AG10803 (cell line): ENCODE measurements at places on chromosomes 3 and 15.
A peak's percentile ranks its signal among the peaks of the same experiment; 100 is the strongest.

- peak; percentile 92 for DNase-seq
These were observed 5.8 kb downstream of the SQOR start for GRCh38 chr15:45640616-45641015.

DNA sequence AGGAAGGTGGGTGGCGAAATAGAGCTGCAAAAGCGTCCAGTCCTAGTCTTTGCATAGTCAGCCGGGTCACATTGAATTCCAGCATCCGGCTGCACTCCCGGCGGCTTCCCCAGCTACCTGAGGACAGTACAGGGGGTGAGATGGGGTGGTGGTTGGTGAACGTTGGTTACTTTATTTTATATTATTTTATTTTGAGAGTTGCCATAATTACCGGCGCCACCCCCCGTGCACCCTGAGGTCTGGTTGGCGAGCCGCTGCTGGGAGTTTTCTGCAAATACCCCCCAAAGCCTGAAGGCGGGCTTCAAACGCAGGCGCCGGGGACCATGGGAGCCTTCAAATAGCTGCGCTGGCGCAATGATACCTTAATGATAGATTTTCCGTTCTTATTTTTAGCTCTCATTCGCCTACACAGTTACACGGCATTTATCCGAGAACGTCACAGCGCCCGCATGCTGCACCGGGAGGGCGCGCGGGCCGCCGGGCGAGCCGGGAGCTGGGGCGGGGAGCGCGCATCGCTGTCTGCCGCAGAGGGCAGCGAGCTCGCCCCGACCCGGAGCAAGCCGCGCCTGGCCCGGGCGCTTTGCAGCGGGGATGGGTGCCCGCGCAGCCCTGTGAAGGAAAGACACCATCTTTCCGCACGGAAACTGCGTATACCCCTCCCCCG is 756 bp upstream of the RASGRF1 start:
- no peak for DNase-seq

DNA sequence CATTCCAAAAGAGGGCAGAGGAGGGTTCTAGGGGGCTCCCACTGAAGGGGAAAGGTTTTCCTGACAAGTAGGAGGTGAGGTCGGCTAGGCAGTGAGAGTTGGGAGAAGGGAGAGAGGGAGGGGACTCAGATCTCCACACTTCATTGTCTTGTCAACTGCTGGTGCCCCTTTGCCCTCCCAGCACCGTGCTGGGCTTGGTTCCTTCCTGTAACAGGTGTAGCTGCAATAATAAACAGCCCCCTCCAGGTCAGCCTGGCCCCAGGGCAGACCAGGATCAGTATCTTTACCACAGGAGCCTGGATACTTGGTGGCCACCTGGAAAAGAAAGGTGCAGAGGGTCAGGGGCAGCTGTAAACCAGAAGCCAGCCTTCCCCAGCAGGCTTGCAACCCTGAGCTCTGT is 2.9 kb upstream of the KCTD6 start:
- no peak for DNase-seq

- DNase-seq: no peak
These were observed 342.6 kb upstream of the ICE2 start for GRCh38 chr15:60821462-60822061.

- DNase-seq: no peak
These were observed 268.5 kb downstream of the PTPRG start for GRCh38 chr3:61829722-61830350.

GRCh38 chr3:195440379-195440778 is 2.4 kb downstream of the ACAP2 start:
- no peak for DNase-seq

DNA sequence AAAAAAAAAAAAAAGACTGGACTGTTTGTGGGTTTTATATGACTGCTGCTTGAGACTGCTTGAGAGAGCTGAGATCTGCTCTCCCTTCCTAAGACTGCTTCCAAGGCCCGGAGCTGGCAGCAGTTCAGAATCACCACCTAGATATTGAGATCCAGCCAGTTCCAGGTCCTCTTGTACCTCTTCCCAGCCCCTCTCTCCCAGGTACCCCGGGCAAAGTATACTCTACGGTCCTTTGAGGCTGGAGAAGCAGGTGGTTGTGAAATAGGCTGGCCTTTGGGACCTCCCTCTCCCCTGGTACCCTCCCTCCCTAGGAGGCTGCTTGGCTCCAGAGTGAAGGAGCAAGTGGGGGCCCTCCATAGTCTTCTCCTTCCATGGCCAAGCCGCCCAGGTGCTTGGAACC is 12.6 kb upstream of the BAHD1 start:
- DNase-seq: no peak
